ENCODE measurements at places on chromosomes 13 and 19. TPM values are rescaled to one million over a fixed set of nuclear protein-coding genes. Genes with fewer than 3 reads are reported as not detected.

- DNase-seq: no peak
These were observed 29.9 kb downstream of the LAIR2 start for GRCh38 chr19:54532528-54532927.

KASH5 gene
- total RNA-seq: not detected

DNA sequence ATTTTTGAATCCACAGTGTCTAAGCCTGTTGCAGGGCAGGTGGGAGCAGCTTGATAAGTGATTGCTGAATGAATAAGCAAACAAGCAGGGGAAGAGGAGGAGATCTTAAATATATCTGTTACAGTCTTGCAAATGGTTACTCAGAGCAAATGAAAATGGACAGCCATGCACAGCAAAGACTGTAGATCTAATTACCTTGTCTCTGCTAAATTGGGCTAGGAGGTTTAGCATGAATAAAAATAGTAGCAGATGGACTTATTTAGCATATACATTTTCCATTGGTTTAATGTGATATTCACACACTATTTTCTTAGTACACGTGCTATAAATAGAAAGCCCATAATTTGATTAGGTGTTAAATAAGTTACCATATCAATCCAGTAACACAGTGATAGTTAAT lies 72.9 kb upstream of the FARP1 start:
- no peak for DNase-seq

JSRP1 gene
- 0.49 TPM for total RNA-seq

LPAR2 gene
- total RNA-seq: 28.6 TPM

DNA sequence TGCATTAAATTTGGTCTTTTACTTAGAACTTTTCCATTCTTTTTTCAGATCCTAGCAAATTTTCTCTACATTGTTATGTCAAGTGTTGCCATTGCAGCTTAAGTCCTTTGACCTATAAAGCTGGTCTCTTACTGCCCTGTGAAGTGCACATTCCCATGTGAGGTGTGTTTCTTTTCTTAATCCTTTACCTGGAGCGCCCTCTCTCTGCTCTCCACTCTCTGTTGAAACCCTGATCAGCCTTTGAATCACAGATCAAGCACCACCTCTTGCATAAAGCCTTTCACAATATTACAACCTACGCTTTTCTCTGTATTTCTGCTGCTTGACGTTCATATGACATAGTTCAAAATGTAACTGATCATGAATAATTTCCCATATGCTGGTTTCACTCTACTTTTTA lies 84.8 kb downstream of the PCDH17 start:
- DNase-seq: no peak

Measured in ureter (tissue), 1 donor.